ENCODE measurements at places on chromosomes 16 and 17. TPM values are rescaled to one million over a fixed set of nuclear protein-coding genes. Genes with fewer than 3 reads are reported as not detected.
A peak's percentile ranks its signal among the peaks of the same experiment; 100 is the strongest.

DNA sequence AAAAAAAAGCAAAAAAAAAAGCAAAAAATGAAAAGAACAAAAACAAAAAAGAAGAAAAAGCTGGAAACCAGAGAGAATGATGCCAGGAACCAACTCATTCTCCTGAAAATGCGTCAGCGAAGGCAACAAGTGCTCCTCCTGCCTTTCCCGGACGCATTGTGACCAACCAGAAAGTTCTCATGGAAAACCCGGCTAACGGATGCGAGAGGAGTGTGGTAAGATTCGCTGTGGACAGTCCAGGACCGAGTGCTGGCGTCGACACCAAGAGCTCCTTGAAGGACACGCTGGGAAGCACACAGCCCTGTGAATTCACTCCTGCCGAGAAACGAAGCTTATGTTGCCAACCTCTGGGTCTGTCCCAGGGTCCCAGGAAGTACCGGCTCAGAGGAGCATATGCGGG, 43.4 kb downstream of the METRNL start:
- no peak for DNase-seq

DNA sequence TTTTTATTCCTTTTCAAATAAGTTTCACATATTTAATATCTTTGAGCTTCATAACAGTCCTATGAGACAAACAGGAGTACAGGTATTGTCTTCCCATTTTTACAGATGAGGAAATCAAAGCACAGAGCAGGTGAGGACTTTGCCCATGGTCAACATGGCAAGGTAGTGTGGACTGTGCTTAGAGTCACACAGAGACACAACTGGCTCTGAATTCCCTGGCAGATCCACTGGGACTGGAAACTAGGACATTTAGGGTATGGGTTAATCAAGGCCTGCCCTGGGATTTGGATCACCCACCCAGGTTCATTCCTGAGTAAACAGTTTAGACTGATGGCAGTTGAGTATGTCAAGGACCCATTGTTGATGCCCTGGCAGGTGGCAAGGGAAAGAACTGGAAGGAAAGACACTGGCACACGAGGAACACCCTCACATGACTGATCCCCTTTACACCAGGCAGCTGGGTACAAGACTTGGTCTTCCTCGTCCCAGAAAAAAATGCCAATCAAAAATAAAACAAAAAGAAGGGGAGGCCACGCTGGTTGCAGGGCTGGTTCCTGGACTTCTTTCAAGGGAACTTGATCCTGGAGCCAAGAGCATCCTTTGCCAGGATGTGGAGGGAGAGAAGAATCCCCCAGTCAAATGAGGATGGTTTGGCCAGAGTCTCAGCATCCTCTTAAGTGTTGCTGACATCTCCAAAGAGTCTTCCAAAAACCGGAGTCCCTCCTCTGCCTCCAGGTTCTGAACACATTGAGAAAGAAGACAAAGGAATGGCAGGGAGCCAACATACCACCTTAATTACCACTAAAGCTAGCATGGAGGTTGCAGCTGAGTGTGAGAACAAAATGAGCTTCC, 34.9 kb downstream of the CHD9 start:
- DNase-seq: peak; percentile 45

The TP53 gene
- total RNA-seq: 50.6 TPM

DNA sequence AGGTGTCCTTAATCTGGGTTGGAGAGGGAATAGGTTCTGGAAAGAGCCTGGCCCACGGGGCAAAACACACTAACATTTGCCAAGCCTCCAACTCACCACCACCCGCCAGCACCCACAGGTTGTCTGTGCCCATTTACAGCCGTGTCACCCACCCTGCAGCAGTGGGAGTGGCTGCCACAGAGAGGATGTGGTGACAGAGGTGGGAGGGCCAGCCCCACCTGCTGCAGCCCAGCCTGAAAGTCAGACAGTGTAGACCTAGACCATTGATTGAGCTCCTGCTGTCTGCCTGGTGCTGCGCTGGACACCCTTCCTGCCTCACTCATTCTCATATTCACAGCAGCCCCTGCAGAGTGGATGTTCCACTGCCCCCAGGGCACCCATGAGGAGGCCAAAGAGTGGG, 44.7 kb downstream of the IL21R start:
- no peak for DNase-seq

DNA sequence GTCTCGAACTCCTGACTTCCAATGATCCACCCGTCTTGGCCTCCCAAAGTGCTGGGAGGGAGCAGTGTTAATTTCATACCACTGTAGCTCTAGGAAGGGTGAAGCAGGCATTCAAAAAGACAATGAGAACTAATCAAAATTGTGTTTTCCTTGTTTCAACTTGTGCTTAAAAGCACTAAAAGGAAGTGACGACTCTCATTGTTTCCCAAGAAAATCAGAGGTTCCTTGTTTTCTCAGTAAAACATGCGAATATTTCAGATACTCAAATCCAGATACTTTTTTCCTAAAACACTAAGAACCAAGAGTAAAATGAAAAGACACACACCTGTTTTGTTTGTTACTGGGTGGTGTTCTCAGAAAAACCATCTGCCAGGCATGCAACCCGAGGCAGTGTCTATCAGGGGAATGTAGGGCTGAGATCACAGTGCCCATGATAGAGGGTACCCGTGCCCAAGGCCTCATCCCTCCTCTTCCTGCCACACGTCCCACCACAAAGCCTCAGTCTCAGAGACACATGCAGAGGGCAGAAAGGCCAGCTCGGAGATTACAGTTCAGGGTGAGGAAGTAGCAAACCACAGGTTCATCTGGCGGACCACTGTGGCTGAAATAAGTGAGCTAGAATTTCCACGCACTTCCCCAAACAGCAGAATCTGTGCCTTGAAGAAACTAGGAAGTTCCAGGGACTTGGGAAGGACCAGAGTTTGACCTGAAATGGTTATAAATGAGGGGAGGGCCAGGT, 33.7 kb downstream of the GINS3 start:
- no peak for DNase-seq

DNA sequence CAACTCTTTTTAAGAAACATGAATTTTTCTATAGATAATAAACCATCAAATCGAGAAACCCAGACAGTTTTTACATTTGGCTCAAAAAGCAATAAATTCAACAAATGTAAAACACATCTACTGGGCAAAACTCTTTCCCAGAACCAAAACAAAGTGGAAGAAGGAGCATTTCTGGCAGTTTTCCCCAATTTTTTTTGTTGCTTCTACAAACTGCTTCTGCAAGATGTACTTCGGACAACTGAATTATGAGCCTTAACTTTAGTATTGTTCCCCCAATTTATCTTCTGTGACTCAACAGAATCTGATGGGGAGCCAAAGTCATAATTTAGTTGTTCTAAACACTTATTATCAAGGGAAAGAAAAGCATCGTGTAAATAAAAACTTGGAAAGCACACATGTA, 1047.2 kb downstream of the CDH11 start:
- DNase-seq: no peak

GRCh38 chr16:69273009-69273408, 38.1 kb upstream of the VPS4A start:
- peak; percentile 79 for DNase-seq

DNA sequence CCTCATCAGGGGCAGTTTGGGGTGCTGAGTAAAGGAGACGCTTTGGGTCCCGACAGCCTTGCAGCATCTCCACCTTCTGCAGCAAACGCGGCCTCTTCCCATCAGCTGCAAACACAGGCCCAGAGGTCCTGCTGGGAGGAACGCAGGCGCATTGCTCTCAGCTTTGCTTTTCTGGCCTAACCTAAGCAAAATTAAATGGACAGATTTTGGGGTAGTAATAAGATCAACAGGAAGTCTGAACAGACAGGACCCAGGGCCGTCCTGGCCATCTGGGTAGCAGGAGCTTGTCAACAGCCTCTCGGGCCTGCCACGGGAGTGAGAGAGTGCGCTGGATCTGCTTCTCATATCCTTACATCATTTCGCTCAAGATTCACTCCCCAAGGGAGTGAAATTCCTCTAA, 7.2 kb downstream of the NUBP1 start:
- no peak for DNase-seq

The KRT12 gene
- total RNA-seq: not detected

The NPIPA2 gene
- 0.43 TPM for total RNA-seq

The DNAAF1 gene
- total RNA-seq: not detected

The KIF19 gene
- total RNA-seq: not detected

GRCh38 chr16:72858665-72859493, 189.0 kb downstream of the ZFHX3 start:
- DNase-seq: peak; percentile 73

DNA sequence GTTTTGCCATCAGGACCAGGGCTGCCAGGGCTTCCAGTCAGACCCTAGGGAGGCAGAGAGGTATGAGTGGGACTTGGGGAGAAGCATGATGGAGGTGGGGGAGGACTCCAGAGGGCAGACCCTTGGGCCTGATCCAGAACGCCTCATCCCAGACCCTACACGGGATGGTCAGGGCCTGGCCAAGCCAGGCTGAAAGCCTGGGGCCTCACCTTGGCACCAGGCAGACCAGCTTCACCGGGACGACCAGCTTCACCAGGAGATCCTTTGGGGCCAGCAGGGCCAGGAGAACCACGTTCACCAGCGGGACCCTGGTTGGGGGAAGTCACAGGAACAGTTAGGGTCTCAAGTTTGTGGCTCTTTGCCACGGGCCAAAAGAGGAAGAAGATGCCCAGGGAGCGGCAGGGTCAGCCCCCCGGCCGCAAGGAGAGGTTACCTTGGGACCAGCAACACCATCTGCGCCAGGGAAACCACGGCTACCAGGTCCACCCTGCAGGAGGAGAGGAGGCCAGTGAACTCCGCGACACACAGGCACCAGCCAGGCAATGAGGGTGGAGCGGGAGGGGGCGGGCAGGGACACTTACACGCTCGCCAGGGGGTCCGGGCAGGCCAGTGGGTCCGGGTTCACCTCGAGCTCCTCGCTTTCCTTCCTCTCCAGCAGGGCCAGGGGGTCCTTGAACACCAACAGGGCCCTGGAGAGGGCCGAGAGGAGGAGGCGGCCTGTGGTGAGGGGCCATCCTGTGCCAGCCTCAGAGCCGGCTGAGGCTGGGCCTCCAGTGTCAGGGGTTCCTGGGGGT, 7.1 kb downstream of the COL1A1 start:
- DNase-seq: no peak

- no peak for DNase-seq
These were observed 133.3 kb downstream of the CA10 start for GRCh38 chr17:52025236-52025635.

GRCh38 chr16:47991491-47991890, 164.3 kb downstream of the ABCC12 start:
- no peak for DNase-seq

GRCh38 chr17:15381707-15382106, 40.3 kb upstream of the TEKT3 start:
- DNase-seq: no peak

DNA sequence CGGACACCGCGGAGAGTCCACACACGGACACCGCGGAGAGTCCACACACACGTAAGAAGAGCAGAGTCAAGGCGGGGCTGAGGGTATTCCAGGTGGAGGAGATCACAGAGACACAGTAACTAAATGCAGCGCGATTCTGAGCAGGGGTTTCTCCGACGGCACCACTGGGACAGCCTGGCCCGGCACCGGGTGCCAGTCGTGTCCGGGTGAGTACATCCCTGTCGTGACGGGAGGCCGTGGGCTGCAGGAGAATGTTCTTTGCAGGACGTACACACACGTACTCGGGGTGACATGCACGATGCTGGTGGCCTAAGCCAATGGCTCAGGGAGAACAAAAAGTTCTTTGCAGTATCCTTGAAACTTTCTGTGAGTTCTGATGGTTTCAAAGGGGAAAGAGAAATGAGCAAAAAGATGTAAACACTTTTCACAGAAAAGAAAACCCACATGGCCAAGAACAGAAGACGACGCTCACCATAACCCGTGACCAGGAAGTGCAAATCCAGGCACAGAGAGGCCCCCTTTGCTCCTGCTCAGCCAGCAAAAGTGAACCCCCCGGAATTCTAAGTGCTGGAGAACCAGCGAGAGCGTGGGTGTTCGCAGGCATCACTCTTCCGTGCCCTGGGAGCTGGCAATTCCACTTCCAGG, 53.7 kb upstream of the METRNL start:
- DNase-seq: no peak

- DNase-seq: peak; percentile 42
These were observed 118.5 kb upstream of the ZFHX3 start for GRCh38 chr16:73166441-73166851.

The PRAC1 gene
- not detected for total RNA-seq

GRCh38 chr17:41529491-41529915, 1.4 kb upstream of the KRT19 start:
- DNase-seq: no peak

GRCh38 chr17:82698974-82699442, 510 bp upstream of the RAB40B start:
- peak; percentile 7 for DNase-seq

- no peak for DNase-seq
These were observed 58.2 kb downstream of the CYLD start for GRCh38 chr16:50800074-50800473.

The KRTAP3-1 gene
- total RNA-seq: not detected

DNA sequence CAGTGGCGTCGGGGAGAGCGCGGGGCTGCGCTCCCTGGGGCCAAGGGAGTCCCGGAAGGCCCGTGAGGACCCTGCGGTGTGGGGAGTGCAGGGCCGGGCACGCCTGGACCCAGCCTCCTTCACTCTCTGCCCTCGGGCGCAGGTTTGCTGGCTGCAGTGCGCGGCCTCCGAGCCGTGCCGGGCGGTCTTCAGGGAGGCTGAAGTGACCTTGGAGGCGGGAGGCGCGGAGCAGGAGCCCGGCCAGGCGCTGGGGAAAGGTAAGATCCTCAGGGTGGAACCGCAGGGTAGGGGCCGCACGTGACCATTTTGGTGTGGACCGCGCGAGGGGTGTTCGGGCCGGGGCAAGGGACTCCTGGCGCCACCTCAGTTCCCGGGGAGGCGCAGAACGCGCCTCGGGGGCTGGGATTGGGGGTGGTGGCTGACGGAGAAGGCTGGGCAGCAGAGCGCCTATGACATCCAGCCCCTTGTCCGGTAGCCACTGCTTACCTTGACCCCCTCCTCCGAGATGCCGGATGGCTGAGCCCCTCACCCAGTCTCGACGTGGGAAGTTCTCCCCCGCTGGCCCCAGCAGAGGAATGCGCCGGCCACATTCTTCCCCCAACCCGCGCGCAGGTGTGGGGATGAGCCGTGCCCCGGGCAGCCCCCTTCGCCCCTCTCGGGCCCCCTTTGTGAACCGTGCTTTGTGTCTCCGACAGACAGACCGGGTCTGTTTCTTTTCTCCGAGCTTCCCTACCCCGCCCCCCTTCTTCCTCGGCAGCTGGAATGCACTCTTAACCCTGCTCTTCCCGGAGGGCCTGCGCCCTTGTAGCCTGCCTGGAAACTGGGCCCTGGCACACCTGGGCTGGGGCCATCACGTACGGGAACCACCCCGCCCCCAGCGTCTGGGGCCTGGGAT, 631 bp downstream of the CDH3 start:
- DNase-seq: no peak

DNA sequence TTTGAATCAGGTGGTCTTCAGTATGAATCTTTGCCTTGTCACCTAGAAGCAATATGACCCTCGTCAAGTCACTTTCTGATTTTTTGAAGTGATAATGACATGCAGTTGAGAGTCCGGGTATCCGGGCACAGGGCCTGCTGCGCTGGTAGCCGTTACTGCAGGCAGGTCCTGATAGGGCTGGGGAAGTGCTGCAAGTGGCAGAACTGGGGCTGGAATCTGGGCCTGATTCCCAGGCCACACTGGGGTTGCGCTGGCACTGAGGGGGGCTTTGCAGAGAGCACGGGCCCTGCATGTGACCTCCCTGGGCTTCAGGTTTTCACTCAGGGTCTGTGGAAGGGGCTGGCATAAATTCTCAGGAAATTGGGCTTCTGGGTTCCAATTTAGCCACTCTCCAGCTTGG, 3.0 kb downstream of the PPP4C start:
- no peak for DNase-seq

The KRTAP9-1 gene
- total RNA-seq: not detected

Data from fibroblast of villous mesenchyme (primary cell).